ENCODE measurements at places on chromosomes 3 and 15.

DNA sequence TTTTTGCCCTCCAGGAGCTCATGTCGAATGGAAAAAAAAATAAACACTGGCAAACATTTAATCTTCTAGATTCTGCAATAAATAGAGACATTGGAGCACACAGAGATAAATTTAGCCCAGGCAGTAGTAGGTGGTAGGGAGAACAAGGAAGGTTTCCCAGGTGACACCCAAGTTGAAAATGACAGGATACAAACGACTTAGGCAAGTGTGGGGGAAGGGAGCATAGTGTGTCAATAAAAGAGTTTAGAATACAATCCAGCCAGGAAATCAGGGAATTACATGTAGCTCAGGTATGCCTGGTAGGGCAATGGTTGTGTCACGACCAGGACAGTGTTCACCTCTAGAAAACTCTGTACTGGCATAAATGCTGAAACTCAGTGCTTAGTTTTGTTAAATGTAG is 364.6 kb upstream of the AGTR1 start:
- no peak for DNase-seq

- no peak for DNase-seq
These were observed 61.8 kb downstream of the NPTN start for GRCh38 chr15:73571346-73571745.

DNA sequence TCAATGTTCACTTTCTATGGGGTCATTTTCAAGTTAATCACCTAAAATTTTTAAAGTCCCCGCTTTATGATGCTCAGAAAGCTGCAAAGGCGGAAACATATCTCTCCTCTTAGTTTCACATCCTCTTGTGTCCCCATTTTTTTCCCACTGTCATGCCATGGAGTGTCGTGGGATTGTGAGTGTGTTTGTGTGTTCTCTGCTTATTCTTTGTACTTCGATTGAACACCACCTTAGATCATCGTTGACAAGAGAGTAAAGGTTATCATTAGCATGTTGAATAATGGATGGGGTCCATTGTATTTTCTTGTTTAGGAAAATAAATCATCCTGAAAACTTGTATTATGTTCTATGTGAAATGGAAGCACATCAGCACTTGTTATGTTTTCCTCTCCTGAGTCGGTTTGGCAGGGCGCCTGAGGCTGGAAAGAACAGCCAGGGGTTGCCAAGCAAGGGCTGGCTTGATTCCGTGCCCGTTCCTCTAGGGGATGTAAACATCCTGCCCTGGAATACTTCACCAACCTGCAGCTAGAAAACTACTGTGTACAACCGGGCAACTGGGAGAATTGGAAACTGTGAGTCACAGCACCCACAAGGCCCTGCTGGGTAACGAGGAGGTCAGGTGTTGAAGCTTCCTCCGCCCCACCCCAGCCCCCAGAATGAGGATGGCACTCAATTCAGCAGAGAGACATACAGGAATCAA is 67.2 kb downstream of the EIF4E3 start:
- peak; percentile 94 for DNase-seq

DNA sequence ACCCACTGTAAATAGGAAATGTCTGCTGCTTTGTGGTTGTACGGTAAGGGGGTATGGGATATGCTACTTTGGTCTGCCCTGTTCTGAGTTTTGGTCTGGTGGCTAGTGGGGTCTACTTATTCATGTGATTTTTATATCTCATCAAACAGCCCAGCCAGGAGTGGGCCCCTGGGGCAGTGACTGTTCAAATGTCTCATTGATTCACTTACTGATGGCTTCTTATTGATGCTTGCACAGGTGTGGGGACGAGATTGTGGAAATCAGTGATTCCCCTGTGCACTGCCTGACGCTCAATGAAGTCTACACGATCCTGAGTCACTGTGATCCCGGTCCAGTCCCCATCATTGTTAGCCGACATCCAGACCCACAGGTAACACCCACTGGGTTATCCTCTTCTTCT is 38.5 kb downstream of the STARD5 start:
- DNase-seq = no peak

DNA sequence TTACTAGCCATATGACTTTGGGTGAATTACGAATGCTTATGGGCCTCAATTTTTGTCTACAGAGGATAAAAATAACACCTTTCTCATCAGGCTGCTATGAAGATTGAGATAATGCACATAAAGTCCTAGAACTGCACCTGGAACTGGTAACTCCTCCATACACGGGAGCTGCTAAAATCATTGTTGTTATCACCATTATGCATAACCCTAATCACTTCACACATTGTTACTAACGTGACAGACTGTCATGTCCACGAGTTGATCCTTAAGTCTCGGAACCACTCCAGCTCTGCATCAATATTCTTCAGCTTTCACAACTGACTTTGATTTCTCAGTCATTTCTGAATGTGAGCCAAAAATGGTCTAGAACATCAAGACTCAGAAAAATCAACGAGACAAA is 64.1 kb downstream of the RFTN1 start:
- DNase-seq = no peak

DNA sequence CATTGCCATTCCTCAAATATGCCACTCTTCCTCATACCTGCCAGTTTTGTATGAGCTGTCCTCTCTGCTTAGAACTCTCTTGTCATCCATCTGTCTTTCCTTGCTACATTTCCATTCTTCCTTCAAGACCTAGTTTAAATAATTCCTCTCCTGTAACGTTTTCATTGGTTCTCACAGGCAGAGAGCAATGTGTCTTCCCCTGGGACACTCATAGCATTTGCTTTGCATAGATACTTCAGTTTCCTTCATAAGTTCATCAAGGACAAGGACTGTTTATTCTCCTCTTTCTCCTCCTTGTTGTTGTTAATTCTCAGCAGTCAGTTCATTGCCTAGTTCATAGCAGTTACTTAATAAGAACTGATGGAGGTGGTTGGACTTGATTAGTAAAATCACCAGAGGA is 10.5 kb downstream of the NR2C2 start:
- no peak for DNase-seq

DNA sequence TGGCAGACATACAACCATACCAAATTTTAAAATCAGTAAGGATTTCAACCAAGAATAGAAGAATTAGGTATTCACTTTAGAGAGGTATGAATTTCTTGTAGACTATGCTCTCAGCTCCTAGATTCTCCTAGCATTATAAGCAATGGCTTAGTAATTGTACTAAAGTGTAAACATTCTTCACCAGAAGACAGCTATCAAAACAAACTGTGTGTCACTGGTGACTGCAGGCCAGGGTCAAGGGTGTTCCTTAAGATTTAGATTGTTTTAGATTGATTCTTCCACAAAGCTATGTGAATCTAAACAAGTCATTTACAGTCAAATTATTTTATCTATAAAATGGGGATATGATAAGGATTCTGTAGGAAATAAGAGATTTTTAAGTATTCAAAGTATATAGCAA is 23.1 kb upstream of the GP5 start:
- peak; percentile 51 for DNase-seq

DNA sequence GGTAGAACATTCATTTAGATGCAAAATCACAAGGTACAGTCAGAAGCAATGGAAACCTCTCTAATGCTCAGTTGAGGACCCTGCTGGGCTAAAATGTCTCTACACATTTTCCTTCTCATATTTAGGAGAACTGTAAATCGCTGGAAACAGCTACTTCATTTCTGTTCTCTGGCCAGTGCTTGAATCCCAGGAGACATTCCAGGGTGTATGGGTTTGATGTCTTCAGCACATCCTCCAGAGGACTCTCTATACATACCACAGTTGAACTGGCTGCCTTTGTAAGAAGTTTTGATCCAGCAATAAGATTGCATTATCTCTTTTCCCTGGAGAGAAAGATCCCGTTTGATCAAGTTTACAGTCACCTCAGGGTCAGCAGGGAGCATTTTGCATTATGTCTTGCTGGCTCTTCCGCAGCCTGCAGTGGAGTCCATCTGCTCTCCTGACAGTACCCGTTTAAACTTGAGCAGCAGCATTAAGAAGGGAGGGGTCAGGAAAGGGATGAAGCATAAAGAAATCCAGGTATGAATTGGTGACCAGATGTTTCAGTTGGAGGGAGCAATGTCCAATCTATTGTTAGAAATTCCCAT is 676.0 kb downstream of the EPHA3 start:
- DNase-seq = no peak

DNA sequence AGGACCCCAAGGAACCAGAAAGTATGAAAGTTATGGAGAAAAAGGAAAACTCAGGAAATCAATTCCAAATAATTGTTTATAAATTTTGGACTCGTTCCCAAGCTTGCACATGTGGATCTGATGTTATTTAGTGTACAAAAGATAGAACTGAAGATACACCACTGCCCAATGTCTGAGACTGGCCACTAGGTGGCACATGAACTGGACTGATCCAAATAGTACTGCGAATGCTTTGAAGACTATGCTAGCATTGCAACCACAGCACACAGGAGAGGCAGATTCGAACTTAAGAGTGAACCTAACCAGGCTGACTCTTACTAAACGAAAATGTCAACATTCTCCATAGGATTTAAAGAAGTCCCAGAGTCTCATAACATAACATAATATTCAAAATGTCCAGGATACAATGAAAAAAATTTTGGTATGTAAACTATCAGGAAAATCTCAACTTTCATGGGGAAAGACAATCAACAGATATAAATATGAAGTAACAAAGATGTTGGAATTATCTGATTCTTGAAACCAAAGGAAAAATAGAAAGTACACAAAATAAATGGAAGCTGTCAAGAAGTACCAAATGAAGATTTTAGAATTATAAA is 596.7 kb downstream of the FGF12 start:
- peak; percentile 79 for DNase-seq

DNA sequence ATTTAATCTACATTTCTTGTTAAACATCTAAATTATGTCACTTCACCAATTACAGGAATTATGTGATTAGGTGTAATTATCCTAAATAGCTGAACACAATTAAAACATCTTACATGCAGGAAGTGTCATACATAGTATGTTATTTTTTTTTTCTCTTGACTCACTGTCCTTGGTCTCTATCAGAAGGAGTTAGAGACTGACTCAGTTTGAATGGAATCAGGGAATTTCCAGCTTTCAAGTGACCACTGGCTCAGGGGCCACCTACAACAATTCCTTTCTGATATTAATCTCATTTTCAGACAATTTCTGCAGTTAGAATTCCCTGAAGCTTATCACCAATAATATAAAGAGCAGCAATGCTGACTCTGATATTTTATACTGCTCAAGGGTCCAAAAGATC is 400.7 kb downstream of the ROBO1 start:
- DNase-seq = peak; percentile 34

DNA sequence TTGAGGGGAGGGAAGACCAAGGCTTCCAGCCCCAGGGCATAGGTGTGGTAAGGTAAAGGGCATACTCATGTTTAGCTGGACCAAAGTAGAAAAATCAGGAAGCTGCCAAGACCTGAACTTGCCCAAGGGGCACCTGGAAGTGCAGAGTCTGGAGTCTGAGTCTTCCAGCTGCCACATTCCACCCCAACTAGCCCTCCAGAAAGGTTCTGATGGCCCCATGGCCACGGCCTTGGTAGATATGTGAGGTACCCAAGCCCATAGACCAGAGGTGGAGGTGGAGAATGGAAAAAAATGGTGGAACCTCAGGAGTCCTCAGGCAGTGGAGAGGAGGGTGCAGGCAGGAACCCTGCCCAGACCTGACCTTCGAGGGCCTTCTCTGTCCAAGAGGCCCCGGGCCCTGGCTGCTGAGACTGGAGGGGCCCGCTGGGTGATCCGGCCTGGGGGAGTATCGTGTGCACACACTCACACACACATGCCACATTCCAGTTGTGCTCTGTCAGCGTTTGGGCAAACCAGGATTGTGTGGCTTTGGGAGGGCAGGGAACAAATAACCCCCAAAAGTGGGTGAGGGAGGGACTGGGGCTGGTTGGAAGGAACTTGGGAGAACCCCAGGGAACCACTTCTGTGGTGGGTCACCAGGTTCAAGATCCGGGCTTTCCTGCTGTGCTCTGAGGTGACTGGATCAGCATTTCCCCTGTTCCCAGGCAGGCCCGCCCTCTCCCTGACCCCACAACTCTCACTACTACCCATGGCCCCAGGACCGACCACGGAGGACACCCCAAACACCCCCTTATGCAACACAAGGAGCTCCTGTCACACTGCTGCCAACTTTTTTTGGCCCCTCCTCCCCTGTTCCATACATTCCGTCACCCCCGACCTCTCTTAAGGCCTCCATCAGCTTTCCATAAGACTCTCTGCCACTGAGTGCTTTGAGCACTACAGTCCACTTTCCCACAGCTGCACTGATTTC is 11.6 kb downstream of the MYL3 start:
- DNase-seq = no peak

DNA sequence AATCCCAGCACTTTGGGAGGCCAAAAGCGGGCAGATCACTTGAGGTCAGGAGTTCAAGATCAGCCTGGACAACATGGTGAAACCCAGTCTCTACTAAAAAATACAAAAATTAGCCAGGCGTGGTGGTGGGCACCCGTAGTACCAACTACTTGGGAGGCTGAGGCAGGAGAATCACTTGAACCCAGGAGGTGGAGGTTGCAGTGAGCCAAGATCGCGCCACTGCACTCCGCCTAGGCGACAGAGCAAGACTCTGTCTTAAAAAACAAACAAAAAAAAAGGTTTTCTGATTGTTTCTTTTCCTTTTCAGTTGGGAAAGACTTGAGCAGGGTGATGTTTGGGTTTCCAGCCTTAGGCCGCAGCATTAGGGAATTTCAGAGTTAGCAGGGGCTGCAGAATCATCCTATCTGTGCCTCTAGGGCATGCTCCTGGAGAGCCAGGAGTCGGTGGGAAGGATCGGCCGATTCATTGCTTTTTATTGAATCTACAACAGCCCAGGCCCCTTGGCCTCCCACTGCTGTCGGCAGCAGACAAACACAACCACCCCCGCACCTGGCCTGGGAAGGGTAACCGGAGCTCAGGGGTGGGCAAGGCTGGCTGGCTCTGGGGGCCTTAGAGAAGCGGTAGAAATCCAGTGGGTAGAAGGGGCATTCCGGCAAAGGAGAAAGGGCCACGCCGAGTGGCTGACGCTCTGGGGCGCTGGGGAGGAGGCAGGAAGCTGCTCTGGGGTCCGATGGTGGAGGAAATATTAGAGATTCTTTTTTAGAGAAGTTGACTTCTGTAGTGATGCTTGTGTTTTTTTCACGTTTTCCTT is 6.3 kb downstream of the CHAC1 start:
- no peak for DNase-seq

GRCh38 chr3:122365073-122365472 is 18.0 kb downstream of the MIX23 start:
- DNase-seq = no peak

DNA sequence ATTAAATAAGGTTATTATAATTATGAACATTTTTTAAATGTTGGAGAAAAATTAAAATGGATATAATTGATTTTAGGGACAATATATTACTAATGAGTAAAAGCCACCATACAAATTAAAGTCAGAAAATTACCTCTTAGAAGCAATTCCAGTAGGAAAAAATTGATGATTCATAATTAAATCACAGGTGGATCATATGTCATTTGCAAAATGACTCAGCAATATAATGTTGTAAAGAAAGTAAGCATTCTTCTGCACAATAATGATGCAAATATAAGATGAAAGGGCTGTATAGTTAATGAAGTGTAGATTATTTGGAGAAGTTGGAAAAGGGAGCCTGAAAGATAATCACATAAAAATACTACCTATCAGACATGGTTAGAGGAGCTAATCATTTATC is 25.8 kb downstream of the ZPLD1 start:
- DNase-seq = no peak

- peak; percentile 41 for DNase-seq
These were observed 95.1 kb upstream of the MEX3B start for GRCh38 chr15:82140886-82141285.

- no peak for DNase-seq
These were observed 303.5 kb upstream of the TPM1 start for GRCh38 chr15:62739082-62739481.

GRCh38 chr15:41928100-41928499 is 34.2 kb upstream of the SPTBN5 start:
- no peak for DNase-seq

- peak; percentile 58 for DNase-seq
These were observed 136.3 kb downstream of the THSD4 start for GRCh38 chr15:71251584-71252043.

All from dermis blood vessel endothelial cell (primary cell).